ENCODE measurements at places on chromosomes 5 and 9.
A peak's percentile ranks its signal among the peaks of the same experiment; 100 is the strongest.

DNA sequence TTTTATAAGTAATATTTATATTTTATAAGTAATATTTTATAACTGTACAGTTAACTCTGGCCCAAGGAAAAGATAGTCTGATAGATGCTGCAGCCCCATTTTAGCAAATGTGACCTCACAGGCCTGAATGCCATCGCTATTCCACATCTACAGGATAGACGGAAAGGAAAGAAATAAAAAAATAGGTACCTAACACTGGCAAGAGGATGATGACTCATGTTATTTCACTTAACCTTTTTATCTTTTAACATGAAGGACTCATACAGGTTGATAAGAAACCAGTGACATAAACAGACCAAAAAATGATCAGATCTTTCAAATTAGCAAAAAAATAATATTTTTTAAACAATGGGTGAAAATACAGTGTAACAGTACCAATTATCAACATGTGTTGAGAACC lies 2.7 kb downstream of the CD274 start:
- H3K4me1 ChIP-seq: peaks cover 4% of the 10 kb centered on the region
- H3K36me3 ChIP-seq: no peaks in the 10 kb centered on the region
- H3K27ac ChIP-seq: no peak overlapping the region
- H3K4me3 ChIP-seq: no peak overlapping the region
- DNase-seq: no peak
- no peaks in the 10 kb centered on the region for H3K27me3 ChIP-seq

- peaks cover 11% of the 10 kb centered on the region for H3K27me3 ChIP-seq
- H3K27ac ChIP-seq: no peak overlapping the region
- no peak overlapping the region for H3K4me3 ChIP-seq
- H3K4me1 ChIP-seq: peaks cover 3% of the 10 kb centered on the region
- DNase-seq: no peak
These were observed 116.3 kb downstream of the HSD17B3 start for GRCh38 chr9:96185518-96186156.

- H3K27ac ChIP-seq: peak overlapping the region; percentile 73
- DNase-seq: peak; percentile 41
- peak overlapping the region; percentile 52 for H3K4me3 ChIP-seq
- no peaks in the 10 kb centered on the region for H3K36me3 ChIP-seq
- H3K4me1 ChIP-seq: peaks cover 20% of the 10 kb centered on the region
- H3K27me3 ChIP-seq: no peaks in the 10 kb centered on the region
These were observed 1.2 kb downstream of the JMY start for GRCh38 chr5:79236970-79237739.

GRCh38 chr5:6781716-6782115 lies 68.5 kb downstream of the TENT4A start:
- H3K4me1 ChIP-seq: no peaks in the 10 kb centered on the region
- no peak for DNase-seq
- H3K27me3 ChIP-seq: peaks cover 40% of the 10 kb centered on the region
- no peak overlapping the region for H3K4me3 ChIP-seq
- H3K27ac ChIP-seq: no peak overlapping the region

GRCh38 chr5:109689740-109690241 lies at the start of gene MAN2A1:
Gene MAN2A1, plus strand, starts transcription at chr5:109689927. Its CDS starts 491 bp downstream, at chr5:109690418.
- H3K36me3 ChIP-seq: no peaks in the 10 kb centered on the region
- DNase-seq: peak; percentile 79
- H3K27me3 ChIP-seq: no peaks in the 10 kb centered on the region
- peak within 1 kb of the TSS; percentile 92 for H3K27ac ChIP-seq
- peaks cover 19% of the 10 kb centered on the region for H3K4me1 ChIP-seq

DNA sequence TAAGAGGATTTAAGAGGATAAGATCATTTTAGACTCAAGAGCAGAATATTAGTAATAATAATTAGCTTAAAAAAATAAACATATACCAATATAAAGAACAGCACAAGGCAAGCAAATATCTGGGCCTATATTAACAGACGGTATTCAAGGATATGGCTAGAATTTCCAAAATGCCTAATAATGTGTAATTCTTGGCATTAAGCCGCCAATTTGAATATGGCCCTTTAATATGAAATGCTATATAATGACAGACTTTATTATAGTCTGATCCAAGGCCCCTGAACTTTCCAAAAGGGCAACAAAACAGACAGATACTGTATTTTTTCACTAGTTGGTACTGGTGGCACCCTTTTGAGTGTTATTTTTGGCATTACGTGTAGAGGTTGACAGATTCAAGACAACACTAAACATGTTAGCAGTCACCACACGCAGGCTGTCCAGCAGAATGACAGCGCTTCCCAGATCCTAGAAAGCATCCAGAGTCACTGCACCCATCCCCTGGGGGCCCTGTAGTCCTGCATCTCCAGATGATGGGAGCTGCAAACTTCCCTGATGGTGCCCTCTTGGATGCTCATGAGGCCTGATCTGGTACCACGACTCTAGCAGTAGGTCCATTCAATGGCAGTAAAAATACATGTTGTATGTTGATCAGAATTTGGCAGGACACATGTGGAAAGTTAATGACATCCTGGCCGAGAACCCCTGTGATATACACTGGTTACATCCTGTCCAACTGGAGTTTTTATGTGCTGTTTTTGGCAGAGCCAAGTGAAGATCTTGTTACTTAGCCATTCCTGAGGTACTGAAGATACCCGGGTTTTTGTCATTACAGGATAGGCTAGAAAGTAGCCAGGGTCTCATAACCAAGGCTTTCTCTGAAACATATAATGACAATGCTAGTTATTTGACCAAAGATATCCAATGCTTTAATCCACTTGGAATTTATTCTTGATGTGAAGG lies 1.7 kb upstream of the ABL1 start:
- no peak overlapping the region for H3K27ac ChIP-seq
- peaks cover 25% of the 10 kb centered on the region for H3K36me3 ChIP-seq
- H3K4me1 ChIP-seq: no peaks in the 10 kb centered on the region
- no peak overlapping the region for H3K4me3 ChIP-seq
- no peaks in the 10 kb centered on the region for H3K27me3 ChIP-seq
- no peak for DNase-seq

DNA sequence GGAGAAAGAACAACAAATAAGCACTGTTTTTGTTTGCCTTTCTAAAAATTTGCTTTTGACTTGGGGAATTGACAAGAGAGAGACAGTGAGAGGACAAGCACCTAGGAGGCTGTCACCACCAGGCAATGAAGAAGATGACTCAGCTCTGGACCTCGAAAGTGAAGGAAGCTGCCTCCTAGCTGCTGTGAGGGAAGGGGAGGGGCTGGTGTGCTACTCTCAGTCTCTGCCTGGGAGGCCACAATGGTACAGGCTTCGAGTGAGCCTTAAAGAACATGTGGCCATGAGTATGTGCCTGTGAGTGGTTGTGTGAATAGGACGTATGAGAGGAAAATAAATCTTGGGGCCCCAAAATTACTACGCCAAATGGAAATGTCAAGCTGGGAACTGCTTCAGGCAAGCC lies 7.1 kb upstream of the PLK2 start:
- DNase-seq: peak; percentile 9
- no peak overlapping the region for H3K4me3 ChIP-seq
- no peaks in the 10 kb centered on the region for H3K27me3 ChIP-seq
- no peak overlapping the region for H3K27ac ChIP-seq
- H3K36me3 ChIP-seq: no peaks in the 10 kb centered on the region

DNA sequence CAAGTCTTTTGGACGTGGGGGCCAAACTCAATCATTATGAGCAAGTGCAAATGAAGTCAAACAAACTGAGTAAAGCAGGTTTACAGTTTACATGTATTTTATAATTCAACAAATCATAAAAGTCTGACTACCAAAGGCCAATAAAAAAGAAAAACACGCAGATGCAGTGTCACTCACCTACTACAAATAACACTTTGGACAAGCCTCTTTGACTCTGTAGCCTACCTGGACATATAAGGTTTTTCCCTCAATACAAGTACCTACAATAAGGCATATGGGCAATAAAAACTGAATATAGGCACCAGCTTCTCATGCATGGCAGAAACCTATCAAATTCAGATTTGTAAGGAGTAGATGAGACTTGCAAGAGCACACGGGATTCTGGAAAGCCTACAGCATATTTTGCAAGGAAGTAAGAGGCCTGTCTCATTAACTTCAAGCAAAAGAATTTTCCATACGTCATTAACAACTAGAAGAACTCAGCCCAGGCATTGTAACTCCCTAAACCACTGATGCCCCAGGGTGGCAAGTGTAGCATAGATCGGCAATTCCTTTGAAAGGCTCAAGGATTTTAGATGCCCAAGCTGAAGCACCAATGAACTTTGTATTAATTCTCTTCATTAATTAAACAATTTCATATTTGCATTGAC lies 21.7 kb downstream of the ARL15 start:
- peaks cover 24% of the 10 kb centered on the region for H3K4me1 ChIP-seq
- H3K27ac ChIP-seq: no peak overlapping the region
- peaks cover 6% of the 10 kb centered on the region for H3K36me3 ChIP-seq
- no peaks in the 10 kb centered on the region for H3K27me3 ChIP-seq
- H3K4me3 ChIP-seq: no peak overlapping the region

GRCh38 chr5:152331718-152332117 lies 73.4 kb downstream of the NMUR2 start:
- no peak overlapping the region for H3K4me3 ChIP-seq
- H3K36me3 ChIP-seq: no peaks in the 10 kb centered on the region
- DNase-seq: no peak
- H3K27me3 ChIP-seq: no peaks in the 10 kb centered on the region
- H3K4me1 ChIP-seq: no peaks in the 10 kb centered on the region

- no peak overlapping the region for H3K27ac ChIP-seq
- H3K4me3 ChIP-seq: no peak overlapping the region
- peaks cover 16% of the 10 kb centered on the region for H3K4me1 ChIP-seq
These were observed 2.5 kb upstream of the LPCAT1 start for GRCh38 chr5:1526190-1526631.

- no peak overlapping the region for H3K27ac ChIP-seq
- no peaks in the 10 kb centered on the region for H3K27me3 ChIP-seq
- H3K36me3 ChIP-seq: no peaks in the 10 kb centered on the region
- H3K4me1 ChIP-seq: no peaks in the 10 kb centered on the region
- no peak overlapping the region for H3K4me3 ChIP-seq
These were observed 141.4 kb downstream of the PRR16 start for GRCh38 chr5:120605325-120606079.

DNA sequence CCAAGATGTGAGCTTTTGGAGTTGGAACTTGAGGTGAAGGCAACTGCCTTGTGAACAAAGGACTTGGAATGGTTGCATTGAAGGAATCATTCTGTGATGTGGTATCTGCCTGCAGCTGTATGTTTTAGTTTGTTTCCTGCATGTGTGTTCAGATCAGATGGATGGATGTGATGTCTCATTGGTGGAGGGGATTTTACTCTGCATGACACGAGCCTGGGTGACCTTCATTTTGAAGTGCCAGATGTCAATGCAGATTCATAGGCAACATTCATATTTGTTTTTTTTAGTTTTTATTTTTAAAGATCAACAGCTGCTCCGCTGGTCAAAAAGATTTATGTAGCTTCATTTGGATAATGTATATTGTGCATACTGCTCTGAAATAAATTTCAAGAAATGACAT lies 13.5 kb downstream of the FBXL7 start:
- no peak overlapping the region for H3K27ac ChIP-seq
- no peaks in the 10 kb centered on the region for H3K27me3 ChIP-seq
- H3K4me3 ChIP-seq: no peak overlapping the region
- no peak for DNase-seq

DNA sequence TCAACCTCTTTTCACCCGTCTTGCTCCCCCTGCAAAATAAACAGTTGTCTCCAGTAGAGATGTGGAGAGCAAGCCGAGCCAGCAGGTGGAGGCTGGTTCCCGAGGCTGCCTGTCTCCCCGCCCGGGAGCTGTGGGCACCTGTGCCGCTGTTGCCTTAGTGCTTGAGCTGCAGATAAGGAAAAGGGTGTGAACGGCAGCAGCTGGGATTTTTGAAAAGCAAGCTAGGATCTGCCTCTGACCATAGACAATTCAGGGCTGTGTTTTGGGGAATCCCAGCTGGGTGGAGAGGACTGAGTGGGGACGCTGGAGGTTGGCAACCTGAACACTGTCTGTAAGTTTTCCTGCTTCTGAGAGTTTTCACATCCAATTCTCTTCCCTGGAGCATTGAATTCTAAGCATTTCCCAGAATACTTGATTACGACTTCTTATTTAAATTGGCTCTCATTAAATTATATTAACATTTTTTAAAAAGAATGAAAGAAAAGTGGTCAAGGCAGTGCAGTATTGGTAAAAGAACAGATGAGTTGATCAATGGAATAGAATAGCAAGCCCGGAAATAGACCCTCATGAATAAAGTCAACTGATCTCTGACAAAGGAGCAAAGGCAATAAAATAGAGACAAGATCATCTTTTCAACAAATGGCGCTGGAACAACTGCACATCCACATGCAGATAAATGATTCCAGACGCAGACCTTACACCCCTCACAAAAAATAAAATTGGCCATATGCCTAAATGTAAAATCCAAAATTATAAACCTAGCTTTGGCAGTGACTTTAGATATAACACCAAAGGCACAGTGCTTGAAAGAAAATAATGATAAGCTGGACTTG lies 9.7 kb downstream of the WNK2 start:
- H3K4me1 ChIP-seq: peaks cover 10% of the 10 kb centered on the region
- H3K36me3 ChIP-seq: no peaks in the 10 kb centered on the region
- no peak overlapping the region for H3K4me3 ChIP-seq
- peaks cover 56% of the 10 kb centered on the region for H3K27me3 ChIP-seq
- no peak overlapping the region for H3K27ac ChIP-seq

GRCh38 chr5:143001764-143002351 lies 231.7 kb downstream of the ARHGAP26 start:
- no peaks in the 10 kb centered on the region for H3K4me1 ChIP-seq
- H3K36me3 ChIP-seq: no peaks in the 10 kb centered on the region
- no peak for DNase-seq
- no peak overlapping the region for H3K27ac ChIP-seq
- no peak overlapping the region for H3K4me3 ChIP-seq

GRCh38 chr9:121735793-121736770 lies 84.6 kb downstream of the DAB2IP start:
- peaks cover 3% of the 10 kb centered on the region for H3K4me1 ChIP-seq
- H3K36me3 ChIP-seq: no peaks in the 10 kb centered on the region
- no peak overlapping the region for H3K27ac ChIP-seq

DNA sequence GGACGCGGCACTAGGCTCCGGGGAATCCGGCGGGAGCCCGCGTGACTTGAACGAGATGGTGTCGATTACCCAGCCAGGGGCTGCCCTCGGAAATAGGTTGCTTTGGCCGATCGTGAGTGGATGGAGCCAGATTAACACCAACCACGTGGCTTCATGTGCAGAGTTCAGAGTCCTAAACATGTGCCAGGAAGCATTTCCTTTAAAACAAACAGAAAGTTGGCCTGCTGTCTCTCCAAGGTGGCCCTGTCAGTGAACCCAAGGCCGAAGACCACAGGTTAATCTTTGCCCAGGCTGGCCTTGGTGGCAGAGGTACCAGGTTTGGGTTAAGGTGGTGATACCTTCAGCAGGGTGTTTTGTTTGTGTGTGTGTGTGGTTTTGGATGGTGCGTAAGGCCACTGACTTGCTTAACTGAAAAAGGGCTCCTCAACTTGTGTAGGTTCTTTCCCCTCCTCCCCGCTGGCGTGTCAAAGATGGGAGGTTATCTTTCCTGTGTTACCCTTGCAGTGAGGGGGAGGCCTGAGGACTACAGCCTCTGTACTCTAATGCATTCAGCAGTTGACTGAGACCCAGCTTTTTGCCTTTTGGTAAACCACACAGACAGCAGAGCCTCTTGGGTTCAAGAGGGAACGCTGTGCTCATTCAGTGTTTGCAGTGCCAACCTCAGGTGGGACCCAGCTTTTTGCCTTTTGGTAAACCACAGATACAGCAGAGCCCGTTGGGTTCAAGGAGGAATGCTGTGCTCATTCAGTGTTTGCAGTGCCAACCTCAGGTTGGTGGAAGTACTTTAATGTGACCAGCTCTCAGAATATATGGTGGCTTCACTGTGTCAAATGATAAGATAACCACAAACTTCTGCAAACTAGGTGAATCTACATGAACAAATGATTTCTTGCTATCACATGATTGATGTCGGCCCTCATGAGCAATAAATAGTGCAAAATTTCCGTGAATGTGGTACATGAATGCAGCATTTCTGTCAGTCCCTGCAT lies 1.4 kb downstream of the IQGAP2 start:
- H3K27me3 ChIP-seq: no peaks in the 10 kb centered on the region
- peak overlapping the region; percentile 72 for H3K4me3 ChIP-seq
- DNase-seq: peak; percentile 81
- H3K36me3 ChIP-seq: no peaks in the 10 kb centered on the region

Measured in K562 (cell line).